ENCODE measurements at places on chromosomes 6 and 20.

- DNase-seq, result no peak
Measured at GRCh38 chr6:82013561-82014530, 233.7 kb downstream of the IBTK start.

DNA sequence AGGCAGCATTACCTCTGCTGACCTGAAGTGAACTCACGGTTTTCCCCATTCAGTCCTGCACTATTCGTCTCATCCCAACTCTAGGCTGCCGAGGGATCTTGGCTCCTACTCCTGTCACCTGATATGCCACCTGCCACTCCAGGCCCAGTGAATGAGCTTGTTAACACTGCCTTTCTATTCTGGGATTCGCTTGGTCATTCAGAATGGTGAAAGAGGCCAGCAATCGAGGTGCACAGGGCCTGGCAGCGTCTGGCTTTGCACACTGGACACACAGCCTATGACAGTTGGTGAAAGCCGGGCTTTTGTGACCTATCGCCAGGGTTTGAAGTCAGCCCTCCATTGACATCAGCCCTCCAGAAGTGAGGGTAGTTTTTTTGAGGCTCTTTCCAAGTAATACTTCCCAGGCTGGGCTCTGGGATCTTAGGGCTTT is 59.3 kb upstream of the MYL9 start:
- DNase-seq, result no peak

- DNase-seq, result no peak
Measured at GRCh38 chr6:82954937-82955577, 110.6 kb downstream of the UBE3D start.

DNA sequence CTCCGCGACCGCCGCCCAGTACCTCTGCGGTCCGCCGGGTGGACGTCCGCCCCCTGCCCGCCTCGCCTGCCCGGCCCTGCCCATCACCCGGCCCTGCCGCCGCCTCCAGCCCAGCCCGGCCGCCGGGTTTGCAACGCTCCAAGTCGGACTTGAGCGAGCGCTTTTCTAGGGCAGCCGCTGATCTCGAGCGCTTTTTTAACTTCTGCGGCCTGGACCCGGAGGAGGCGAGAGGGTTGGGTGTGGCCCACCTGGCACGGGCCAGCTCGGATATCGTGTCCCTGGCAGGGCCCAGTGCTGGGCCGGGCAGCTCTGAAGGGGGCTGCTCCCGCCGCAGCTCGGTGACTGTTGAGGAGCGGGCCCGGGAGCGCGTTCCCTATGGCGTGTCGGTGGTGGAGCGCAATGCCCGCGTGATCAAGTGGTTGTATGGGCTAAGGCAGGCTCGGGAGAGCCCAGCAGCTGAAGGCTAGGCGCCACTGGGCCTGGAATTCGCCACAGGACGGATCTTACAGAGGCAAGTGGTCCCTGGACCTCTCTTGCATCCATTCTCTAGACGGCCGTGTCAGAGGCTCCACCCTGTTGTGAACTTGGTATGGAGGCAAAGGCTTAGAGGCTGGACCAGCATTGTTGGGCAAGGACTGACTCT is 11.8 kb downstream of the FAM110A start:
- DNase-seq, result no peak

DNA sequence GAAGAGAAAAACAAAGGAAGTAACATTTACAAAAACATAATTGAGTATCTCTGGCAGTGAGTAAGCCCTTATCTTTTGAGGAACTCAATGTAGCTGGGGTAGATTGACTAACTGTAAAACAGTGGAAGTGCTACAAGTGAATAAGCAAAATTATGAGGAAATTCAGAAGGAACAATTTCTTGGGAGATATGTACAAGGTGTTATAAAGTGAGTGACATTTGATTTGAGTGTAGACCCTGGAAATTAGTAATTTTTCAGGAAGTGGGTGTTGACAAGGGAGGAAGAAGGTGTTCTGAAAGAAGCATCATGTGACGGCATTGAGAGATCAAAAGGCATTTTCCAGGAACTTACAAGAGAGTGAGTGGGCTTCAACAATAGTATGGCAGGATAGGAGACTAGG is 22.2 kb downstream of the XRN2 start:
- DNase-seq, result no peak

GRCh38 chr20:14726591-14726990 is 389.2 kb upstream of the FLRT3 start:
- no peak for DNase-seq

GRCh38 chr6:5486214-5486613 is 224.9 kb downstream of the FARS2 start:
- no peak for DNase-seq

DNA sequence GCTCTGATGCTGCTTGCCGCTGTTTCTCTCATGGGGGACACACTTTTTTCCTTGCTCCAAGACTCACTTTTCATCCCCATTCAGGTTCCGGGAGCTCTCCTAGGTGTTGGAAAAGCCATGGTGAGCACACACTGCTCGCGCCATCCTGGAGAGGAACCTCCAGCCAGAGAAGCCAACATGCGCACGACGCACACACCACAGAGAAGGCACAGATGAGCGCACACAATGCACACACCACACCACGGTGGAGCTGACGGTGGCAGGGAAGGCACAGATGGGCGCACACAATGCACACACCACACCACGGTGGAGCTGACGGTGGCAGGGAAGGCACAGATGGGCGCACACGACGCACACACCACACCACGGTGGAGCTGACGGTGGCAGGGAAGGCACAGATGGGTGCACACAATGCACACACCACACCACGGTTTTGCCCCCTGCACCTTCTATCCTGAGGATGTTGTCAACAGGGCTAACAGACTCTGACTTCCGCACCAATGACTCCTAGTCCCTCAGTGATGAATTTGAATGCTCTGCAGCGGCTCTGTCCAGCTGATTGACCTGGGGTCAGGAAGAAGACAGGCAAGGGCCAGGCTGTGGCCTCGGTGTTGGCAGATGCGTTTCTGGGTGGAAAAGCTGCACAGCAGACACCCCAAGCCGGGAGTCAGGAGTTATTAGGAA is 154.7 kb downstream of the ERMARD start:
- no peak for DNase-seq

DNA sequence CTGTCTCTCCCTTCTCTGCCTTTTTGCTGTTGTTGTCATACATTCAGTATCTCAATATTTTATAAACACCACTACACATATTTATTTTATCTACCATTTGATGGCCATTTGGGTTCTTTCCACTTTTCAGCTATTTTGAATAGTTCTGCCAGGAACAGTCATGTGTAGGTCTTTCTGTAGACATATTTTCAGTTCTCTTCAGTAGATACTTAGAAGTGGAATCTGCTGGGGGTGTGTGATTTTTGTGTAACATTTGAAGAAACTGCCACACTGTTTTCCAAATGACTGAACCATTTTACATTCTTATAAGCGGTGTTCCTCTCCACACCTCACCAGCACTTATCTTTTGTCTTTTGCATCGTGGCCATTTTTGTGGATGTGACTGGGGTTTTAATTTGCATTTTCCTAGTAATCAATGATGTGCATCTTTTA is 197.7 kb downstream of the ARID1B start:
- DNase-seq, result no peak

- no peak for DNase-seq
Measured at GRCh38 chr6:56772737-56773184, 130.1 kb upstream of the DST start.

- DNase-seq, result peak; percentile 25
Measured at GRCh38 chr20:5658912-5659345, 91.3 kb upstream of the SHLD1 start.

GRCh38 chr6:45654673-45655072 is 276.9 kb upstream of the SUPT3H start:
- DNase-seq, result no peak

- DNase-seq, result no peak
Measured at GRCh38 chr20:49281059-49281912, 3.4 kb upstream of the ZNFX1 start.

- no peak for DNase-seq
Measured at GRCh38 chr20:48682529-48683363, 145.1 kb downstream of the PREX1 start.

- no peak for DNase-seq
Measured at GRCh38 chr6:136750696-136751521, 41.4 kb downstream of the MAP3K5 start.

- no peak for DNase-seq
Measured at GRCh38 chr20:45518282-45518681, 2.9 kb upstream of the SPINT3 start.

GRCh38 chr6:144895313-144896278 is 610.5 kb downstream of the UTRN start:
- DNase-seq, result no peak

- DNase-seq, result no peak
Measured at GRCh38 chr6:166616261-166617238, 10.5 kb downstream of the RPS6KA2 start.

DNA sequence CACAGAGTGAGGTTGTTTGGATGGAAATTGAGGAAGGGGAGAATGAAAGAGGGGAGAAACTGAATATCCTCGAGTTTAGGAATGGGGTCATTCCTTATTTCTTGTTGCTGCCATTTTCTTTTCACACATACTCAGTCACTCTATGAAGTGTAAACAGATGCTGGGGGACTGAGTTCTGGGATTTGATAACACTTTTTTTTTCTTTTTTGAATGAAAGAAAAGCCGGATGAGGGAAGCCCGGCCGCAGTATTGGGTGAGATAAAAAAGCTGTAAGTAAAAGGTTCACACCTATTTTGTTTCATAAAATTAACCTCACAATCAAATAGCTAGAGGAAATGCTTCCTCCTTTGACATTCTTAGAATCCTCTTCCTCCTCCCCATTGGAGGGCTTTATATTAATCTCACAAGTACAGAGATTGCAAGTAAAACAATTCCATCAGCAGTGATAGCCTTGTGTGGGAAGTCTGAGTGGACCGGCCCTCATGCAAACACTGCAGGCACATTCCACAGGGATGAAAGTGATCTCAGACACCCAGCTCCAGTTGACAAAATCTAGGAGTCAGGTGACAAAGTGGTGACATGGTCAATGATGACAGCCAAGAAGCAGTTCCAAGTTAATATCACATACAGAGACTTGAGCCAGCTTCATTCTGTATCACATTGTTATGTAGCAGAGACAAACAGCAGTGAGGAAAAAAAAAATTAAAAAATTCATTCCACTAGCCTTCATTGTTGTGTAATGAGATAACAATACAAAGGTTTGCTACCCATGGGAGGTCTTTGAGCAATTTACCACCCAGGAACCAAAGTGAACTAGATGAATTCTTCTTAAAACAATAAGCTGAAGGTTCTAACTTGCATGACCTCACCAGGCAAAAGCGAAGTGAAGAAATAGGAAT is 391.1 kb upstream of the HSF2 start:
- no peak for DNase-seq

- DNase-seq, result peak; percentile 19
Measured at GRCh38 chr20:33554914-33555420, 65.1 kb downstream of the CBFA2T2 start.

- no peak for DNase-seq
Measured at GRCh38 chr20:10573273-10573950, 100.4 kb downstream of the JAG1 start.

- no peak for DNase-seq
Measured at GRCh38 chr6:143545976-143546547, 34.5 kb upstream of the FUCA2 start.

GRCh38 chr6:16503241-16503775 is 258.0 kb downstream of the ATXN1 start:
- no peak for DNase-seq

- DNase-seq, result no peak
Measured at GRCh38 chr20:37042986-37043972, 52.5 kb downstream of the RBL1 start.

- no peak for DNase-seq
Measured at GRCh38 chr6:36676141-36677058, 2.1 kb upstream of the CDKN1A start.

DNA sequence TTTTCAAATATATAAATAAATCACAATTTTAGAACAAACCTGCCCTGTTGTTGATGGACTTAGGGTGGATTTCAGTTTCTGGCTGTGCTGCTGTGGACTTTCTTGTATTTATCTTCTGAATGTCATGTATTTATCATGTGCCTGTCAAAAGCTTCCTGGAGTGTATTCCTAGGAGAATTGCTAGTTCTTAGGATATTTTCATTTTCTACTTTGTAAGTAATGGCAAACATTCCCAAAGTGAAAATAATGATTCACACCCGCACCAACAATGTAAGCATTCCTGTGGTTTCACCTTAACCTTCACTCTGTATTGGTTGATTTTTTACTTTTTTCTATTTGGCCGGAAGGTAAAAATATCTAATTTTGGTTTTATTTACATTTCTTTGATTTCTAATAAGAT is 387.8 kb downstream of the SMOC2 start:
- no peak for DNase-seq

- DNase-seq, result no peak
Measured at GRCh38 chr6:223763-224162, 68.5 kb upstream of the DUSP22 start.

DNA sequence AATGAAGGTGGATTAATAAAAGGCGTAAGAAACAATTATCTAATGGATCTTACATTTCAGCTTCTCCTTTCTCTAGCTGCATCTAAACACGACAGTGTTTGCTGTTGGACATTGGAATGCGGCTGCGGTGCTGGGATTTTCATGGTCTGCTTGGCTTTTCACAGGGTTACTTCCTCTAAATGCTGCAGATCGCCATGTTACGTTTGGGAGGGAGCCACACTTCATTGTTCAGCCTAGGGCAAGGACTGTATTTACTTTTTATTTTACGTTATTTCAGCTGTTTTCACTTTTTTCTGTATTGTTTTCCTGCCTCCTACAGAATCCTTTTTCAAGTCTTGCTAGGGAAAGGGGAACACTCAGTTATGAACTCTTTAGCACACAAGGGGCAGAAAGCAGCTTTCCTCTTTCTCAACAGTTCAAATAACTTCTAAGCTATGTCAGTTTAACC is 97.9 kb upstream of the MTHFD1L start:
- no peak for DNase-seq

GRCh38 chr20:1334761-1335160 is 5.8 kb upstream of the SDCBP2 start:
- DNase-seq, result no peak

- DNase-seq, result no peak
Measured at GRCh38 chr20:19860737-19861136, 102.7 kb downstream of the RIN2 start.

DNA sequence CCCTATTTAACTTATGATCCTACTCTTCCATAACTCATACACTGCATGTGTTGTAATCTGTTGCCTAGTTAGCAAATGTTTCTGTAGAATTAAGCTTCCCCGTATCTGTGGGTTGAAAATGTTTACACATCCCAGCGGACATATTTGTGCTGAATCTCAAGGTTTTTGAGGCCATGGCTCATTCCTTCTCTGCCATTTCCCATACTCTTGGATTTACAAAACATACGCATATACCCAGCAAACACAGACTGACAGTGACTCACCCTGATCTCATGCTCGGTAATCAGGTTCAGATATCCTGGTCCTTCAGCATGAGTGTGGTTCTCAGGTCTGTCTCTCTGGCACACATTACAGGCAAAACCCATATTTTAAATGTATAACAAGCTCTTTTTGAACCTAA is 58.7 kb downstream of the AGPAT4 start:
- DNase-seq, result no peak

DNA sequence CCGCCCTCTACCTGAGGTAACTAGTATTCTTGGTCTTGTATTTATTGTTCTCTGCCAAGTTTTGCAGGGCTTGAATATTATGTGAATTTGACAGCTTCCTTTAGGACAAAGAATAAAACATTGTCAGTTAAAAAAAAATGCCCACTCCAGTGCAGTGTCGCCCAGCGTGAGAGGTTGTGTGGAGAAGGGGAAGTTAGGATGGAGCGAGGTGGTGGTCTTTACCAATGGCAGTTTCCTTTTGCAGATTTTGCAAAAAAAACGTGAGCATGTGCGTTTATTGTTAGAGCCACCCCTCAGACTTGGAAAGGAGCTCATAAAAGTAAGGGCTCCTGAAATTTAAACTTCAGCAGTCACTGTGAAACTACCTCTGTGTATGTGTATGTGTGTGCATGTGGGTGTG is 28.3 kb downstream of the UST start:
- DNase-seq, result no peak

- DNase-seq, result no peak
Measured at GRCh38 chr20:57491373-57491772, 33.6 kb downstream of the CTCFL start.

All from activated CD4-positive, alpha-beta T cell treated with anti-CD3 and anti-CD28 coated beads, Interleukin-2, amount 50 U/mL, for 1 hour (primary cell).